Iris pigment epithelial cell (primary cell): ENCODE measurements at places on chromosomes 12 and 14.

GRCh38 chr12:29818916-29819623 is 35.3 kb upstream of the TMTC1 start:
- DNase-seq: no peak

- peak; percentile 93 for DNase-seq
Measured at GRCh38 chr14:75831455-75831854, 150.3 kb downstream of the TGFB3 start.

DNA sequence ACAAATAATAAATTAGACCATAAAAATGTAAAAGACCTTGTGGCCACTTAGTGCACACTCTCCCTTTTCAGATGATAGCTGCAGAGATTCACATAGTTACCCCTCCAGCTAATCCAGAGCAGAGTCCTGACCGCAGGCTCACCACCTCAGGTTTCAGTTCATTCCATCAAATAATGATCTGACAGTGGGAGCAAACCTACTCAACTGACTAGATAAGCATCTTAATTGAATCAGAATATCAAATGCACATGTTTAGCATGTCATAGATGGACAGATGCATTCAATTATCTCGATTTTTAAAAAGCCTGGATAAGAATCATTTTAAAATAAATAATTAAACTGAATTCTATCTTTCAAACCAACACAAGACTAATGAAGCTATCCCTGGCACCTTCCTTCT is 242.3 kb upstream of the PDZRN4 start:
- DNase-seq: no peak

DNA sequence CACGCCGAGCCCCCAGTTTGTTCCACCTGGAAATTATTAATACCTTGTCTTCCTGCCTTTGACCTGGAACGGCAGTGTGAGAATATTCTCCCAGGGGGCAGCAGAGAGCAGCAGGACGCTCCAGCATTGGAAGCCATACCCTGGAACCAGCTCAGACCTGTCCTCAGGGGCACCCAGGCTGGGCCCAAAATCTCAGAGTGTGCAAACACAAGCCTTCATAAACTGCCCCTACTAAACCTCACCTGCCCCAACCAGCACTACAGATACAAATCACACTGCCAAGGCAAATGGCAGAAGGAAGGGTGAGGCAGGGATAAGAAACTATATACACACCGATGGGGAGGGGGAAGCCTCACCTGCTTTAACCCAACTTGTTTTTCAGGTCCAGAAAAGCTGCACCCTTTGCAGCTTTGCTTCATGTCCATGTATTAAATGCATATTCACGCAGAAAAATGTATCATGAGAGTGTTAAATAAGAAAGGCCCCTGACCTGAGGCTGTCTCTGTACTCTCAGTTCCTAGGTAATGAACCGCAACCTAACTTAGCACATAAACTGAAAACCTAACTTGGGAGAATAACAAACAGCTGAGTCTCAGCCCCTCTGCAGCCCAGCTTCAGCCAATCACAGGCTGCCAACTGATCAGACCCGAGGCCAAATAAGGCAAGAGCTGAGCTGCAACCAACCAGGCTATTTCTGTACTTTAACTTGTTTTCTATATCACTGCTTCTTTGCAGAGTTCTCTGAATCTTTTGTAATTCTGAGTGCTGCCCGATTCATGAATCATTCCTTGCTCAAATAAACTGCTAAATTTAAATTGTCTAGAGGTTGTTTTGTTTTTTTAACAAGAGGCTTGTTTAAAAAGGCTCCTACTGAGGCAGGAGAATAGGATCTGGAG is 130.1 kb downstream of the SPTSSA start:
- peak; percentile 71 for DNase-seq

DNA sequence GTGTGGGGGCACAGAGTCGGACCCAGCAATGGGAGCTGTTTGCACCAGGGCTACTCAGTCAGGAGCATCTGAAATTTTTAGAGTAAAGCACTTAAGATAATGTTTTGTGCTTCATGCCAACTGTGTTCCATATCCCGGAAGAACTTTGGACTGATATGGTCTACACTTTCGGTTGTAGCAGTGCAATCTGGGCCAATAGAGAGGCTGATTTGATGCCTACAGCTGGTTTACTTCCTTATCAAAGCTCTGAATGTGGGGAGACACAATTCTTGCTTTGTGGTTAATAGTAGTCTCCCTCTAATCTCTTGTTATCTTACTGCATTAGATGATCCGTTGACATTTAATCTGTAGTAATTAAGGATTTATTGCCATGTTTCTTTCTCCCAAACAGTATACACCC is 7.8 kb upstream of the VDR start:
- no peak for DNase-seq

- DNase-seq: no peak
Measured at GRCh38 chr14:98582276-98582675, 689.7 kb downstream of the BCL11B start.

DNA sequence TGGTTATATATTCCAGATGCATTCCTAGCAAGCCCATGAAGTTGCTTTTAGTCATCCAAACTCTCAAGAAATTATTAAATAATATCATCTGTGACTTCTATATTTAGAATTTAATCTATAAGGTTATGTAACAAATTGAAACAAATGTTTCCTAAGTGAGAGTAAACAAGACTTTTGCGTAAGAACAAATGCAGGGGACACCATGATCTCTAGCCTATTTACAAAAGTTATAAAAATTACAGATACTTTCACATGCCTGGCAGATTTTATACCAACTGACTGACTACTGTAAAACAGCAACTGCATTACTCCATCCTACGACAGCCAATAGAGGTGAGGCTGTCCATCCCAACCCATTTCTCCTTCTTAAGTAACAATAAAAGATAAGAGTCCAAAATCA is 20.4 kb upstream of the DIO2 start:
- DNase-seq: no peak

DNA sequence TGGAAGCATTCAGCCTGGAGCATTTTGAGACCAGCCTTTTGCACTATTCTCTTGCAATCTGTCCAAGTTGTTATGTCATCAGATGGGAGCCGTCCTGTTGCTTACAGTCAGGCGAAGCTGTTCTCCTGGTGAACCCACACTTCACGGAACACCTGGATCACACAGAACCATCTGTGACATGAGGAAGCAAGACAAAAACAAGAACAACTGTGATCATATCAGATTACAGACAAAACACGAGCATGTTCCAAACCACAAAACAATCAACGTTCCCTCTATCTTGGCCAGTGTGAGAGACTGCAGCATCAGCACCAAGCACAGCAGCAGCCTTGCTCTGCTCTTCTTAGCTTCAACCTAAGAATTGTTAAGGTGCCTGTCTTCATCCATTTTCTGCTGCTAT is 180.5 kb upstream of the SFSWAP start:
- no peak for DNase-seq

- DNase-seq: peak; percentile 62
Measured at GRCh38 chr12:26791301-26791791, 41.6 kb downstream of the ITPR2 start.

- no peak for DNase-seq
Measured at GRCh38 chr14:53571641-53572328, 384.8 kb downstream of the BMP4 start.

- DNase-seq: no peak
Measured at GRCh38 chr12:69210661-69211060, 28.7 kb upstream of the CPSF6 start.

GRCh38 chr14:65815127-65815526 is 402.6 kb downstream of the FUT8 start:
- no peak for DNase-seq

GRCh38 chr12:51631591-51631990 is 40.6 kb downstream of the SCN8A start:
- DNase-seq: peak; percentile 69

GRCh38 chr12:79597910-79598309 is 92.9 kb downstream of the PAWR start:
- peak; percentile 12 for DNase-seq

GRCh38 chr12:76784600-76785051 is 20.7 kb downstream of the ZDHHC17 start:
- DNase-seq: peak; percentile 65

GRCh38 chr12:76879710-76880518 is 1.1 kb upstream of the CSRP2 start:
- no peak for DNase-seq

DNA sequence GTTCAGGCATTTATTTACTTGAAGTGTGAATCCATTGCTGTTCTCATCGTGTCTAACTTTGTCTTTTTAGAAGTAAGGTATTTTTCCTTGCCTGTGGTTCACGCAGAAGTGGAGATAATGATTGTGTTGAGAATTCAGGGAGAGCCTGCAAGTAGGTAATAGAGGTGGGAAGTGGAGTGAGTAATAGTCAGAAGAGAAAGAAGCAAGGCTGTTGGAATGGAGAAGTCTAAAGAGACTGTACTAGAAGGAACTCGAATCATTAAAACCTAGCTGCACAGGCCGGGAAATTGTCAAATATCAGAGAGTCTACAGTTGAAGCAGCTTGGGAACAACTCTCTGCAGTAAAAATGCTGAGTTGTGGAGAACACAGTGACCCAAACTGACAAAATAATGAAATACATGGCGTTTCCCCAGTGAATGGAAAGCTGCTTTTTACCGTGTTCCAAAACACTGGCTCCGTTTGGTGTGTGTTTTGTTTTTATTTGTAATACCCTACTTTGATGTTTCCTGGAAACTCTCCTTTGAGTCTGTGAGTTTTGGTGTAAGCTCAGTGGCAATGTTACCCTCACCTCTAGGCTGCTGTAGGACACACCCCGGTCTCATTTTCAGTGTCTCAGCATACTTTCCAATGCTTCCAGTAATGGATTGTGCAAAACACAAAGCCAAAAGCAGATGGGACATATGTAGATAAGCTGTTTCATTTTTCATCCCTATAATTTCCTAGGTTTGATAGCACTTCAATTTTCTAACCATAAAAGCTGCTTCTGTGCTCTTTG is 146.6 kb downstream of the CRADD start:
- DNase-seq: no peak

GRCh38 chr12:3759878-3760277 is 7.0 kb upstream of the CRACR2A start:
- no peak for DNase-seq

- DNase-seq: no peak
Measured at GRCh38 chr12:106181401-106182114, 42.8 kb upstream of the NUAK1 start.

- peak; percentile 87 for DNase-seq
Measured at GRCh38 chr14:58171090-58171489, 19.1 kb upstream of the ARMH4 start.

GRCh38 chr12:6205761-6206160 is 5.6 kb downstream of the CD9 start:
- no peak for DNase-seq

DNA sequence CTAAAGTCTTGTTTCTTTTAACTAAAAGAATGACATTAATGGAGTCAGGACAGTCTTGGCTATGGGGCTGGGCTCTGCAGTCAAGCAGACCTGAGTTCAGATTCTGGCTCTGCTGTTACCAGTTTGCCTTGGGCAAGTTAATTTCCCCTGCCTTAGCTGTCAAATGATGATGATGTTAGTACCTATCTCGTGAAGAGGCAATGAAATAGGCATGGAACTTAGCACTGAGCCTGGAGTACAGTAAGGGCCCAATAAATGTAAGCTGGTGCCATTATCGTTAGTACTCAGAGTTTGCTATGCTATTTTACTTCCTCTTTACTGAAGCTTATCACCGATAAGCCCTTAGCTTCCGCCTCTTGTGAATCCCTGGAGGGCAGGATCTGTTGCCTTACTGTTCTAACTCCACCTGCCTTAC is 8.5 kb downstream of the FBXW8 start:
- no peak for DNase-seq

GRCh38 chr12:3307389-3307788 is 183.6 kb upstream of the PRMT8 start:
- DNase-seq: no peak

- DNase-seq: no peak
Measured at GRCh38 chr14:102630881-102631280, 38.4 kb downstream of the RCOR1 start.

GRCh38 chr12:127236491-127236890 is 1030.5 kb upstream of the TMEM132C start:
- no peak for DNase-seq

- peak; percentile 32 for DNase-seq
Measured at GRCh38 chr12:50715174-50715573, 48.7 kb upstream of the ATF1 start.

DNA sequence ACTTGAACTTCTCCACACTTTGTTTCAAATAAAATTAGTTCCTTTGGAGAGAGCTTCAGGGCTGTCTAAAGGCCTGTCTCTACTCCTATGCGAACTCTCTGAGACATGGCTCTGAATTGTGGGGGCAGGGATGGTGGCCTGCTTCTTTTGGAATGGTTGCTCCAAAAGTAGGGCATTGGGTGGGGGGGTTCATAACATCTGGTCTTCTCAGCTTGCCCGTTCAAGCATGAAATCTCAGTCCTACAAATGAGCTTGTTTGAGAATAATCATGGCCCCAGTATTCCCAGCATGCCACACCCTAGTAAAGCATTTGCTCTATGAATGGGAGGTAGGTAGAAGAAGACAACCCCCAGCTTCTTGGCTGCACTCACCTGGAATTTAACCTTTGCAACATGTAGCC is 6.7 kb downstream of the GPR135 start:
- DNase-seq: no peak

DNA sequence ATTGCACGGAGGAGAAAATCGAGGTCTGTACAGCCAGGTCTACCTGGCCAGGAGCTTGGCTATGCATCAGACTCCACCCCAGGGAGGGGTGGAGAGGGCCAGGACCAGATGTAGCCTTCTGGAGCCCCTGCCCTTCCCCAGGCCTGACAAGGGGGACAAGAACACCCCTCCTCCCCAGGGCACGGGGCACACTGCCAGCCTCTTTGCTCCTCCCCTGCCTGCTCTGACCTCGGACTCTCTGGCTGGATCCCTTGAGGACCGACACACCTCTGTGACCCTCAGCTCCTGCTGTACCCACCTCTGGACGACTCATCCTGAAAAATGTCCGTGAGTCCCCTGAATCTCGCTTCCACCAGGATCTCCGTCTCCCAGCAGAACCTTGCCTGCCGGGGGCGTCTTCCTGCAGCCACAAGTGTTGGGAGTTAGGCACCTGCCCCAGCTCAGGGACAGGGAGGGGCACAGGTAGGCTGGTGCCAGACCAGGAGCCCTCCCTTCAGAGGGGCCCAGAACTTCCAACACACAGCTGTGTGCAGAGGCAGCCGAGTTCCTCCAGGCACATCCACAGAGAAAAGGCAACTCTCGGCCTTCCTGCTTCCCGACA is 21.8 kb downstream of the AHNAK2 start:
- no peak for DNase-seq

- no peak for DNase-seq
Measured at GRCh38 chr12:130122356-130122755, 39.9 kb upstream of the FZD10 start.

GRCh38 chr14:104268295-104268694 is 129.9 kb downstream of the KIF26A start:
- DNase-seq: no peak

DNA sequence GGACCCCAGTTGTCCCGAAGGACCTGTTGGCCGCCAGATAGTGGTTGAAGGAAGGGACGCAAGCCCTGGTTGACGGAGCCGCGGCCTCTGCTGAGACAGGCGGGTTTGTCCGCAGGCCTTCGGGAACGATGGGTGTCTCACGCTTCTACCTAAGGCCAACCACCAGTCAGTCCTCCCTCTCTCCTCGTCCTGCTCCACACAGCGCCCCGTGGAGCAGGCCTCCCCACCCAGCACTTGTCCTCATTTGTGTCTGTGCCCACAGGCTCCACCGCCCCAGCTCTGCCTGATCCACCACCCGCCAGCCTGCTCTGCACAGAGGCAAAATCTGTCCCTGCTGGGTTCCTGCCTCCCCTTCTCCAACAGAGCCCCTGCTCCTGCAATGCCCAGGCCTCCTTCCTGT is 41.0 kb downstream of the RIMBP2 start:
- no peak for DNase-seq
